ENCODE measurements at places on chromosomes 1 and 21. TPM values are rescaled to one million over a fixed set of nuclear protein-coding genes. Genes with fewer than 3 reads are reported as not detected.
A peak's percentile ranks its signal among the peaks of the same experiment; 100 is the strongest.

- DNase-seq = peak; percentile 68
Observed at GRCh38 chr1:41502912-41503311, 18.4 kb upstream of the EDN2 start.

DNA sequence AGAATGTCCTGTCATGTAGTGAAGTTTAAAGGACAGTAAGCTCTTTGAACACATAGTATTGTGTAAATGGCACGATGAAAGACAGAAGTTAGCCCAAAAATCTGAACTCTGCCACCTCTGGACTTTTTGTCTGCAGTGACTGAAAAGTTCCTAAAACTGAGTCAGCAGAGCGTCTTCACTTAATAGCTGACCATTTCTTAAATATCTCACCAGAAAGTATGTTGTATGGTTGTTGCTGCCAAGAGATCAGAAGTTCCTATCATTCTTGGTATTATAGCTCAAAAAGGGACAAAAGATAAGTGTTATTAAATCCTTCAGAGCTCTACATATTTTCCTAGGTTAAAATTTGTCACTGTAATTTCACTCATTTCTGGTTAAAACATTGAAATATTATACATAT, 1003.0 kb downstream of the TTLL7 start:
- DNase-seq = no peak

DNA sequence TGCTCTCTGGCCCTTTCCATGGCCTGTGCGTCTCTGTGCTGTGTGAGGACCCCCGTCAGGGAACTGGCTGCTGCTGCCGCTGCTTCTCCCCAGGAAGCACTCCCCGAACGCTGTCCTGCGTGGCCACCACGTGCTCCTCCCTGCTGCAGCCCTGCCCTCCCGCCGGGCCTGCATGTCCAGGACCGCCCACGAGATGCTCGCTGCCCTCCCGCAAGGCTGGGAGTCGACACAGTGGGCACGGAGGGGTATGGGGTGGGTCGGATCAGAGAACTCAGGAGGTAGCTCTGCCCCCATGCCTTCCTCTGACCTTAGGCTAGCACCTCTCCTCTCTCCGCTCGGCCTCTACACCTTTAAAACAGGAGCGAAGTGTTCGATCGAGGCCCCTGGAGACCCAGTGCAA, 171.9 kb upstream of the AJAP1 start:
- DNase-seq = no peak

DNA sequence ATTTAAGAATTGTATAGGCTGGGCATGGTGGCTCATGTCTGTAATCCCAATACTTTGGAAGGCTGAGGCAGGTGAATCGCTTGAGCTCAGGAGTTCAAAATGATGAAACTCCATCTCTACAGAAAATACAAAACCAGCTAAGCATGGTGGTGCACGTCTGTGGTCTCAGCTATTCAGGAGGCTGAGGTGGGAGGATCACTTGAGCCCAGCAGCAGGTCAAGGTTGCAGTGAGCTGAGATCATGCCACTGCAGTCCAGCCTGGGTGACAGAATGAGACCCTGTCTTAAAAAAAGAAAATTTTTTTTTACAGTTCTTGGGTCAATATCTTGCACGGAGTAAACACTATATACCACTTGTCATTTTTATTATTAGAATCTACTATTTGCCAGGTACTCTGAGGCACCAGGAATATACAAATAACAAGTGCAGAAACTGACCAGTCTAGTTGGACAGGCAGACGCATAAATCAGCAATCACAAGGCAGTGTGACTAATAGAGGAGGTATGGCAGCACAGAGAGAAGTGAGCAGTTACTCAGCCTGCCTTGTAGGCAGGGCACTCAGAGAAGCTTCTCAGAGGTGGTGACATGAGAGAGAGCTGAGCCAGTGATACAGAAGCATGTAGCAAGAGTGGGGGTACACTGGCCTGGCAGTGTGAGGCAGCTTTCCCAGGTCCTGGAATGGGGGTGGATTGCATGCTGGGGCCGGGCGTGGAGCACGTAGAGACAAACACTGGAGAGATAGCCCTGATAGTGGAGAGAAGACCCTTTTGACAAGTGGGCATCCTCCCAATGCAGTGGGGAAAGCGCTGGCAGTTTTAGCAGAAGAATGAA, 8.0 kb downstream of the PHLDA3 start:
- peak; percentile 44 for DNase-seq

SH3BGRL3 gene
- total RNA-seq = 317 TPM

- DNase-seq = no peak
Observed at GRCh38 chr1:22074803-22075202, 22.3 kb downstream of the CDC42 start.

NR1I3 gene
- total RNA-seq = not detected

TNFAIP8L2 gene
- total RNA-seq = 11.3 TPM

GRCh38 chr1:21311016-21311415, 20.8 kb upstream of the ECE1 start:
- DNase-seq = no peak

GRCh38 chr1:40050863-40051262, 10.3 kb downstream of the CAP1 start:
- DNase-seq = no peak

DNA sequence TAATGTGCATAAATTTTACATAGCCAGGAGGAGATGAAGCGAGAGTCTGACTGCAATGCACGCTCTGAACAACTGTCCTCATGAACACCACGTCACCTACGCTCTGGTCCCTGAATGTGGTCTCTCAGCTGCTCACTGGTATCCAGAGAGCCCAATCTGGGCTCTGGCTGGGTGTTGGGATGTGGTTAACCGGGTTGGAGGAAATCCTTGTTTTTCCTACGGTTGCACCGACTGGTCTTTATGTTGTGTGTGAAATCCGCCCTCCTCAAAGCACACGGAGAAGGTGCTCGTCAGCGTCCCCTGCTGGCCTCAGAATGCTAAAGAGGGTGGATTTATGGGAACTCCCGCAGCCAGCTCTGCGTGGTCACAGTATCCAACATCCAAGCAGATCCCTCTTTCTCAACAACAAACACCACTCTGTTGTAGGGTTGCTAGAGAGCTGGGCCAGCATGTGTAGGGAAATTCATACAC, 51.8 kb upstream of the FAM89A start:
- DNase-seq = no peak

DNA sequence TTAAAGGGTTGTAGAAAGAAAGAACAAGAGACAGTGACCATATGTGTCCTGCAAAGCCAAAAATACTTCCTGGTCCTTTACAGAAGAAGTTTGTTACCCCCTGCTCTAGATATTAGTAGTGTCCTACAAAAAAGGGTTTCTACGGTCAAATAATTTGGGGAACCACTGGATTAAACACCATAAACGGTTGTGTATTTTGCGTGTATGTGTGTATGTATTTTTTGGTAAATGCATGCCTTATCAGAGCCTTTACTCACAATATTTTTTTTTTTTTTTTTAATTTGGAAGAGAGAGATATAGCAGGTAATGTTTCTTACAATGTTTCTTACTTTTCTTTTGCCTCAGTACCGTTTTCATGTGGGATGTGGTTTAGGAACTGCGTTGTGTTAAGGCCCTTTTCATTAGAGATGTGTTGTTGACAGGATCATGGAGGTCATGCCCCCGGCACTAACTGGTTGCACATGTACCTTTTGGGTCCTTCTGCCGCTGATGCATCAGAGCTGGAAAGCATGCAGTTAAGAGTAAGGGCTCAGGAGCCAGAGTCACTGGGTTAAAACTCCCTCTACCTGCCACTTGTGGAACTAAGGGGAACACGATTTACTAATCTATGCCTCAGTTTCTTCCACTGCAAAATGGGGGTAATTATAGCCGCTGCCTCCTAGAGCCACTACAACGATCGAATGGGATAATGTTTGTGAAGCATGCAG, 234.6 kb upstream of the KAZN start:
- no peak for DNase-seq

F13B gene
- total RNA-seq = not detected

- DNase-seq = no peak
Observed at GRCh38 chr21:46559291-46559983, 45.4 kb downstream of the S100B start.

DNA sequence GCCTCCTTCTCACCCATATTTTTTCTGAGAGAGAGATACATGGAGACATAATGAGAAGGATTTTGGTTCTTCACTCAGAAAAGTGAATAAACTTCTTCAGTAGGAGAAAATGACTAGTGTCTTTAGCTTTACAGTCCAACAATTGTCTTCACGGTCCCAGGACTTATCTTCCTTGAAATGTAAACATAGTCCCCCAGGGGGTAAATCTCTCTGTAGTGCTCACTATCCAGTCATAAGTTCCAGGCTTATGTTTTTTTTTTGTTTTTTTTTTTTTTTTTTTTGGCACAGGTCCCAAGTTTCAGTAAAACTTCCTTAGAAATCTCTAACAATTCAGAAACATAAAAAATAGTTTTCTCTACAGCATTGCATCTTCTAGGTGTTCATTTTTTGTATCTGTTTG, 890.2 kb upstream of the B3GALT2 start:
- no peak for DNase-seq

GRCh38 chr1:107786203-107786845, 178.7 kb downstream of the VAV3 start:
- no peak for DNase-seq

- no peak for DNase-seq
Observed at GRCh38 chr1:112540226-112540794, 31.5 kb downstream of the WNT2B start.

DNA sequence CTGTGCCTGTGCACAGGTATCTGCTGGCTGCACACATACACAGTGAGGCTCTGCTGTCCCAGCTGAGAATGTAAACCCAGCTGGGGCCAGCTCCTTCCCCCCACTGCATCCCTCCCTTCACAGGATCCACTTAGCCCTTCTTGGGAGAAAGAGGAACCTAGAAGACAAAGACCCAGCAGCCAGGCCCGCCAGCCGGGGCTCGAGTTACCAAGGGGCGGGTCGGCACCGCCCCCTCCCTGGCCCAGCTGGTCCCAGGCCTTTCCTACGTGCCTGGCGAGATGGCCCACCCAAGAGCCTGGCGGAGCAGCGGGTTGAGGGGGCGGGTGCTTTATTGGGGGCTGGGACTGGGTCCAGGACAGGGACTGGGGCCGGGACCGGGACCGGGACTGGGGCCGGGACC, 2.1 kb downstream of the SH3BGRL3 start:
- peak; percentile 93 for DNase-seq

GRCh38 chr1:221023482-221023881, 144.2 kb downstream of the HLX start:
- DNase-seq = no peak

- no peak for DNase-seq
Observed at GRCh38 chr1:207309745-207310273, 11.7 kb upstream of the CD55 start.

GRCh38 chr1:237832858-237833257, 57.9 kb downstream of the ZP4 start:
- DNase-seq = no peak

DNA sequence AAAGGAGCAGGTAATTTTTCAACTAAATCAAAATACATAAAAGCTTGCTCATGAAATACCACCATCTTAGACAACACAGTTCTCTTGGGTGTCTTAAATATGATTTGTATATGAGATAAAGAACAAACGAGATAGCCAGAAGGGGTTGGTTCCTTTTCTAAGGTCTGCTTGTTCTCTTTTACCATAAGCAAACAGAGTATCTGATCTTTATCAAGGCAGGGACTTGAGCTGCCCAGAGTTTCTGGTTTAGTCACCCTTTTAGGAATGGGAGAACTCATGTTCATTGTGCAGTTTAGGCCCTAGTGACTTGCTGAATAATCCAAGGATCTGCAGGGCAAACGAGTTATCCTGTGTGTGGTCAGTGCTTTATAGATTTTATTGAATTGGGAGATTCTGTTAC, 3.0 kb upstream of the SUCO start:
- no peak for DNase-seq

GRCh38 chr21:36257657-36258056, 62.3 kb upstream of the MORC3 start:
- DNase-seq = no peak

MRAP gene
- total RNA-seq = 3.8 TPM

DNA sequence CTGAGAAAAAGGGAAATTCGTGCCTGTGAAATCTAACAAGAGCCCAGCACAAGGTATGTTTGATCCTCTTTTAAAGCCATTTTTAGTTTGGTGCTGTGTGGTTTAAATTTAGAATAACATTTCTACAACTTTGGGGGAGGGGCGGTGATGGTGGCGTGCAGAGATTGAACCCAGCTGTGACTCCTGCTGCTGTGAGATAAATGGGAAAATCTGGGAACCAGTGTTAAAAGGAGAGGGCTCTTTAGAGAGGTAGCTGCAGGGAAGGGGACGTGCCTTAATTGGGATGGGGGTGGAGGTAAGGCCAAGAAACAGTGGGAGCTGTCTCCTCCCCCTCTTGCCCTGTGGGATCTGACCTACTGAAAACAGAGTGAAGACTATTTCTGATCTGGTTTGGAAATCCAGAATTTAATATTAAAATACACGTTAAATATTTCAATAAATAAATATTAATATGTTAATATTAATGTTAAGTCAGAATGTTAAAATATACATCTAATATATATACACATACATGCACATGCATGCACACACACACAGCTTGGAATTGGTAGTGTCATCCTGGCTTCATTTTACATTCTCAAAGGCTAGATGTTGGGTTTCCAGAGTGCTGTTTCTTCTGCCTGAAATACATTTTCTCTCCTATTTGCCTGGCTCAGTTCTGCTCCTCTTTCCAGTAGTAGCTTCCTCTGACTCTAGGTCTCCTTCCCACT, 30.1 kb upstream of the DNAJC6 start:
- DNase-seq = peak; percentile 79

GRCh38 chr1:11443961-11444658, 34.8 kb upstream of the DISP3 start:
- no peak for DNase-seq

- DNase-seq = no peak
Observed at GRCh38 chr1:247530785-247531184, 5.5 kb downstream of the OR2C3 start.

DNA sequence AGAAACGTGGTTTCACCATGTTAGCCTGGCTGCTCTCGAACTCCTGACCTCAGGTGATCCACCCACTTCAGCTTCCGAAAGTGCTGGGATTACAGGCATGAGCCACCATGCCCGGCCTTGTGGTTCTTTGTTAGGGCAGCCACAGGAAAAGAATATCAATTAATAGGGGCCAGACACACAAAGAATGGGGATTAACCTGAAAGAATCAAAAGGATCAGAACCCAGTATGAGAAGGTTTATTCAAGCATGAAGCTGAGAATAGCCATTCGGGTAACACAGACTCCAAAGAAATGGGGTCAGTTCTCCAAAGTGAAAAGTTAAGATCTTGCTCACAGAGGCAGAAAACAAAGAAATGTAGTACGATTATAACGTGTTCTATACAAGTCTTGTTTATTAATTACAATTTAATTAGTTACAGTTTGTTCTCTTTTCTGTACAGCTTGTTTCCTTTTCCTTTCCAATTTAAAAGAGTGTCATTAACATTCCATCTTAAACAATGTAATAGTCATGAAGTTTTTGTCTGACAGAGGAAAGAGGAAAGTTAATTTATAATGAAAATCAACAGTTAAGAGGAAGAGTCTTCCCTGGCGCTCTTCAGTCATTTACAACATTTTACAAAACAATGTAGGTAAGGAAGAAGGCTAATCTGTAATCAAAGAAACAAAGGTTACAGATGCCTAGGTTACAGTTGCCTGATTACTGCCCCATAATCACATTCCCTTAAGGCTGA, 51.3 kb upstream of the SLC45A1 start:
- no peak for DNase-seq
